LoVo (cell line): ENCODE measurements at places on chromosomes 5 and 9.

DNA sequence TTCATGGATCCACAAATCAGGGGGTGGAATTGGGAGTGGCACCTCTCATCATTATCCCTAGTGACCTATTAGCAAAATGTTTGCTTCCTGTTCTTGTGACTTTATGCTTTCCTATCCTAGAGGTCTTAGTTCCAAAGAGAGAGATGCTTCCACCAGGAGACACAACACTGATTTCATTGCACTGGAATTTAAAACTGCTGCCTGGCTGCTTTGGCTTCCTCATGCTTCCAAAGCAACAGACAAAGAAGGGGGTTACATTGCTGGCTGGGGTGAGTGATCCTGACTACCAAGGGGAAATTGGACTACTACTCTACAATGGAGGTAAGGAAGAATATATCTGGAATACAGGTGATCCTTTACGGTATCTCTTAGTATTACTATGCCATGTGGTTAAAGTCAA lies 69.2 kb upstream of the SH3GL2 start:
- no peak for DNase-seq

- peak; percentile 19 for DNase-seq
Measured at GRCh38 chr5:172007175-172008110, 1.0 kb upstream of the FBXW11 start.

DNA sequence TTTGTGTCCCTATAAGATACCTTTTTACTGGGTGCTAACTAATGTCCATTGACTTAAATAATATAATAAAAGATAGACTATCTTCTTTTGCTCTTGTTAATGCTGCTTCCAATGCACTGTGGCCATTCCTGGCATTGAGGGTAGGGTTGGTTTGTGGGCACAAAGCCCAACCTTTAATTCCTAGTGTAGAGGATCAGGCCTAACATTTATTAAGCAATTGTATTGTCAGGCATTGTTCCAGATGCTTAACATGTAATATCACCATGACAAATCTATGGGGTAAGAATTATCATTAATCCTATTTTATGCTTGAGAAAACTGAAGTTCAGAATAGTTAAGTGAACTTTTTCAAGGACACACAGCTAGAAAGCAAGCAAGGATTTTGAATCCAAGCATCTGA lies 60.4 kb upstream of the GPBP1 start:
- no peak for DNase-seq

DNA sequence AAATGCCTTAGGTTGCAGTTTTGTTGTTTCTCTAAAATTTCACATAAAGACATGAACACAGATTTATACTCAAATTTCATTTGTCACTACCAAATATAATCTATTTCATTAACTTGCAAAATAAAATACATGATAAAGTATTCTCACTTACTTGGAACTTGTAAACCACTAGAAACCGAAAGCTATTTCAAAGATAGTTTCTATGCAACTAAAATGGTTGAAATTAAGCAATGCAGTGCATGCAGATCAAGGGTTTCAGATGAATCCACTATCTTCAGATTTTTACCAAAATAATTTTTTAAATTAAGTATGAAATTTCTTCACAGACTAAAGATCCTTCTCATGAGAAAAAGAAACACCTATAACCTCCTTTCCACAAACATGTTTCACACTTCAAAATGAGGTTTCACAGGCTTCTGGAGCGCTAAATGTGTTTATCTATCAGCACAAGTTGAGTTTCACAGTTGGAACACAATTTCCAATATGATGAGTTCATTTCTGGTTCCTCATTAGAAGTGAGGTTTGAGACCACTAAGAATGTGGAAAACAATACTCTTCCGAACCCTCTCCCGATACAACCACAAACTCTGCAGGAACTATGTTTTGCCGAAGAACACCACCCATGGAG lies 63.9 kb downstream of the EPB41L4A start:
- DNase-seq, result no peak

- no peak for DNase-seq
Measured at GRCh38 chr9:104808035-104808614, 44.2 kb downstream of the NIPSNAP3B start.

- DNase-seq, result no peak
Measured at GRCh38 chr5:120808606-120809005, 344.5 kb downstream of the PRR16 start.
